AG08395 (cell line): ENCODE measurements at places on chromosomes 4 and X.
A peak's percentile ranks its signal among the peaks of the same experiment; 100 is the strongest.

DNA sequence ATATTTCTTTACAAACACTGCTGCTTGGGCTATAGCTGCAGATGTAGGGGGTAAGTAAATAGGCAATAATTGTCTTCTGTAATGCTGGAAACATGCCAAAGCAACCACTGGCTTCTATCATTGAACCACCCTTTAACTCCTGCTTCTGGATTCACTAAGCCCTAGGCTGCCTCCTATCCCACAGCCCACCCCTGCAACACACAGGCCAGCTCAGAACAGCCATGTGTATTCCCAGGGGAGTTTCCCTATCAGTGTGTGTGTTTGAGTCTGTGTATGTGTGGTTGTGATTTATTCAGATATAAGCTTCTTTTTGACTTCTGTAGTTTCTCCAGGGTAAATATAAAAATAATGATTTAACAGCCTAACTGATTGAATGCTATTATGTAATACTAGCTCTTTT lies 291.3 kb downstream of the PCDH10 start:
- DNase-seq = no peak

DNA sequence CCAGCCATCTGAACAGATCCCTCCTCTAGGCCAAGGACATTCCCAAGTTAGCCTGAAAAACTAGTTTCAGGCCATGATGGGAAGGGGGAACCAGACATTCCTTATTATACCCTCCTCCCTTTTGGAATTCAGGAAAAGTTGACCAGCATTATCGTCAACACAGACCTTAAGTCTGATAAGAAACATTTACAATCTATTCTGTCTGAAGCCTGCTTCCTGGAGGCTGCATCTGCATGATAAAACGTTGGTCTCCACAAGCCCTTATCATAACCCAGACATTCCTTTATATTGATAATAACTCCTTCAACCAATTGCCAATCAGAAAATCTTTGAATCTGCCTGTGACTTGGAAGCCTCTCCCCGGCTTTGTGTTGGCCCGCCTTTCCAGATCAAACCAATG lies 44.3 kb downstream of the EFHC2 start:
- DNase-seq = no peak

DNA sequence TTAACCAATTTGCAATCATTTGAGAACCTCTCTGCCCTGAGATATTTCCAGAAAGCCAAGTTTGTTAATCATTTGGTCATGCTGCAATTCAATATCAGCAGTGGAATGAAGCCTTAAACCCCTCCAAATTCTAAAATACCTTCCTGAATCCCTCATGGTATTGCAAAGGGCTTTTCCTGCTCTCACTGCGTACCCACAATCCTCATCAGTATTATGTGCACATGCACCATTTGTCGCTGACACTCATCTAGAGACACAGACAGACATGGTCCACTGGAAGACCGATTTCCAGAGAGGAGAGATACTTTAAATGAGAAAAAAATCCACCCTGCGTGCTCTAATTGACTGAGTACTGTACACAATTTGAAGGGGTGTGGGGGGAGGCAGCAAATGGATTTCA lies 104.4 kb downstream of the GPC3 start:
- DNase-seq = no peak

- DNase-seq = peak; percentile 39
These were observed 13.1 kb downstream of the TCEAL7 start for GRCh38 chrX:103343105-103343504.

DNA sequence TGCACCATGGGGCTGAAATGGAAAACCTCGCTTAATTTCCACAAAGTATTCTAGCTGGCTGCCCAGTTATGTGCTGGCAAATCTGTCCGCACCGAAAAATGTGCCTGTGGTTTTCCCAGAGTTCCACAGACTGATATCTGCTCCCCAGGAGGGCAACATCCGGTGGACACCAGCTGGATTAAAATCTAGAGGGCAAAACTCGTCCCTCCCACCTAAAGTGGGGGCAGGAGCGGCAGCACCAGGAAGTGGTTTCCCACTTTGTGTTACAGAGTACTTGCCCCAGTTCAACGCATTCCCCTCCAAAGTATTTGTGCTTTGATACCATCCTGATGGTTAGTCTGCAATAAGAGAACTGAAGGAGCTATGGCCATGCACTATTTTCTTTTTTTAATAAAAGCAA lies 187.6 kb downstream of the TSPAN5 start:
- no peak for DNase-seq

GRCh38 chrX:15749642-15750610 lies 11.9 kb downstream of the CA5B start:
- DNase-seq = no peak

DNA sequence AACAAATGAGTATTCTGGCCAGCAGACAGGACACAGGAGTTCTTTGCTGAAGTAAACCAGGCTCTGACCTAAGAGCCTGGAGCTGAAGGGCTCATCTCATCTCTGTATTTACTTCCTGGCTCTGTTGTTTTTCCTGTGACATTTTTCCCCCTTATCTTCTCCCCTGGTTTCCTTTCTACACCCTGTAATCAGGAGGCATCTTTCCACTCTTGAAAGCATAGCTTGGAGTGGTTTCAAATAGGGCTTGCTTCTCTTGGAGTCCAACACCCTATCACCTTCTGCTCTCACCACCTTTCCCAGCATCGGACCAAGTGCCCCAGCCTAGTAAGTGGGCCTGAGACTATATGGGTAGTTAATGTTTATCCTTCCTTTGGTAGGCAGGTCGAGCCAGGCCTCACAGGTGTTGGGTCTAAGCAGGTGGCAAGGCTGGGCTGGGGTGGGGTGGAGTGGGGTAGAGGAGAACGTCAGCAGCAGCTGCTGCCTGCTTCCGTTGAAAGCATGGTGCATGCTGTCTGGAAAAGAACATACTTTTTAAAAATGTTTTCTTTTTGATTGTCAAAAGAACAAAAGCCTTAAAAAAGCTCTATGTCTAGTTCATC lies 1.2 kb downstream of the DRP2 start:
- no peak for DNase-seq

DNA sequence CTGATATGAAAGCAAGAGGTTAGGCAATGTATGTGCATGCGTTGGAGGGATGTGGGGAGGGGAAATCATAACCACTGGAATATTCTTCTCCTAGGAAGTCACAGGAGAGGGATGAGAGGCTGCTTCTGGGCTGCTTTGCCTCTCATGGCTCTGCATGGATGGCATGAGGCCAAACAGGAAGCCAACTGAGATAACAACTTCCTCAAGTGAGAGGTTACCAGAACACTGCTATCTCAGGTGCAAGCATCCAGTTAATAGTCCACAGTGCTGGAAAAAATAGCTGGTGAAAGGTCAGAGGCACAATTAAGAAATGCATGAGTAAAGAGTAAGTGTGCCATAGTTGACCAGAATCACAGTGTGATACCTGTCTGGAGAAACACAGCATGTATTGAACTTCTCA lies 113.3 kb downstream of the ELOVL6 start:
- no peak for DNase-seq

DNA sequence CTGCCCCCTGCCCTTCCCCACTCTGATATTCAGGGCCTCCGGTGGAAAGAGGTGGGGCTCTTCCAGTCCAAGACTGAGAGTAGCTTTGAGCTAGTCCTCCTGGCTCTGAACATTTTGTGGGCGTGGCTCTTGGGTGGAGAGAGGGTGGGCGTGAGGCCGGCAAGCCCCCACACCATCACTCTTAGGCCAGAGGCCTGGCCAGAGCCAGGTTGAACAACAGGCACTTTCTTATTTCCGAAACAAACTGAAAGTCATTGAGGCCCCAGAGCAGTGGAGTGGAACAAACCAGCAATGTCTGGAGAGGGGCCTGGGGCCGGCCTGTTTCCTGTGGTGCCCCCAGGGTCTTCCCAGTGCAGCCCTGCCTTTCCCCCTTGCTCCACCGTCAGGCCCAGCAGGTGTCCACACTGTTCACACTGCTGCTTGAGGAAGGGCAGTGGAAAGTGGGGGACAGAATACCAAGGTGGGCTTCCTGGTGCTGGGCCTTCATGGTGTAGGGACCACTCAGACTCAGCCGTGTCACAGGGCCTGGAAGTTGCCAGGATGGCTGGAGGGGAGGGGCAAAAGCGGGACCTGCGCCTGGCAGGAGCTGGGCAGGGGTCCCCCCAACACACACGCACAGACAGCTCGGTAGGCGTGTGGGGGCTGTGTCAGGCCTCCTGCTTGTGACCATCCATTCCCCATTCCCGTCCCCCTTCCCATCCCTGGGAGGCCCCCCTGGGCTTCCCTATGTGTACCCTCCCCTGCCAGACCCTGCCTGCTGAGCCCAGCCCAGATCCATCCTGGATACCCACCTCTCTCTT lies 2.9 kb downstream of the ADRA2C start:
- DNase-seq = no peak

GRCh38 chr4:155371432-155372043 lies 5.2 kb downstream of the MAP9 start:
- DNase-seq = no peak

DNA sequence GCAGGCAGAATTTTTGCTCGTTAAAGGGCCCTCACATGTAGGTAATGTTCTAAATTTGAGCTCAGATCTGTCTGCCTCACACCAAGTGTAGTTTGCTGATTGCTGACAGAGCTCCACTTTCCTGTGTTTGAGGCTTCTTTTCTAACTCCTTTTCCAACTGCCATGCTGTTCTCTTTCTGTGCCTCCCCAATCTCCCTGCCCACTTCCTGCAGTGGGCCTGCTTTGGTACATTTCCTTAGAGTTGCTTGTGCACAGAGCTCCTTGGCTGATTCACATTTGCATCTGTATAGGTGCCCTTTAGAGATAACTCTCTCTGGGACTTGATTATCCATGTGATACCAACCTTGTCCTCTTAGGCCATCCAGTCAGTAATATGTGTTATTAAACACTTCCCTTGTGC lies 4.5 kb downstream of the MED28 start:
- DNase-seq = no peak

GRCh38 chrX:45668686-45669443 lies 468.2 kb upstream of the DIPK2B start:
- DNase-seq = peak; percentile 91
